ENCODE measurements at places on chromosomes 16 and 17. TPM values are rescaled to one million over a fixed set of nuclear protein-coding genes. Genes with fewer than 3 reads are reported as not detected.
A peak's percentile ranks its signal among the peaks of the same experiment; 100 is the strongest.

The KRTAP4-12 gene
- not detected for total RNA-seq

The TEKT5 gene
- 2.1 TPM for total RNA-seq

The ZNF207 gene
- total RNA-seq: 50.5 TPM

The YPEL2 gene
- 18.9 TPM for total RNA-seq

The TM4SF5 gene
- total RNA-seq: 79.0 TPM

The ASGR1 gene
- 526 TPM for total RNA-seq

The ANKRD13B gene
- 1.3 TPM for total RNA-seq

DNA sequence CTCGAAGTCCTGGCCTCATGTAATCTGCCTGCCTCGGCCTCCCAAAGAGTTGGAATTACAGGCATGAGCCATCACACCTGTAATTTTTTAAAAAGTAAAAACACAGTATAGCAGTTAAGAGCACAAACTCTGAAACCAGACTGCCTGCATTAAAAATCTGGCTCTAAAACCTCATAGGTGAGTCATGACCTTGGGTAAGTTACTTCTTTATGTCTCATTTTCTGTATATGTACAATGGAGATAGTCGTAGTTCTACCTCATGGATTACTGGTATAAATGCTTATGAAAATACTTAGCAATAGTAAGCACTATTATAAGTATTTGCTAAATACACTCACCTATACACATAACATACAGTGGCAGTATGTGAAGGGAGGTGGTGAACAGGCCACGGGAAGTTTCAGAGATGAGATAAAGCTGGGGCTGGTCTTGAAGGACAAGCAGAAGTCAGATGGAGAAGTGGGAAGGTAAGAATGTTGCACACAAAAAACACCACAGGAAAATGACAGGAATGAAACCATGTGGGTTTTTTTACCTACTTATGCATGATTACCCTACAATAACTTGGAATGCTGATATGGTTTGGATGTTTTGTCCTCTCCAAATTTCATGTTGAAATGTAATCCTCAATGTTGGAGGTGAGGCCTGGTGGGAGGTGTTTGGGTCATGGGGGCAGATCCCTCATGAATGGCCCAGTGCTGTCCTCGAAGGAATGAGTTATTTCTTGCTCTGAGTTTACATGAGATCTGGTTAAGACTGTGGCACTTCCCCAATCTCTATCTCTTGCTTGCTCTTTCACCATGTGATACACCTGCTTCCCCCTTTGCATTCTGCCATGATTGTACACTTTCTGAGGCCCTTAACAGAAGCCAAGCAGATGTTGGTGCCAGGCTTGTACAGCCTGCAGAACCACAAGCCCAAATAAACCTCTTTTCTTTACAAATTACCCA lies 33.9 kb downstream of the ZNF652 start:
- no peak for DNase-seq

DNA sequence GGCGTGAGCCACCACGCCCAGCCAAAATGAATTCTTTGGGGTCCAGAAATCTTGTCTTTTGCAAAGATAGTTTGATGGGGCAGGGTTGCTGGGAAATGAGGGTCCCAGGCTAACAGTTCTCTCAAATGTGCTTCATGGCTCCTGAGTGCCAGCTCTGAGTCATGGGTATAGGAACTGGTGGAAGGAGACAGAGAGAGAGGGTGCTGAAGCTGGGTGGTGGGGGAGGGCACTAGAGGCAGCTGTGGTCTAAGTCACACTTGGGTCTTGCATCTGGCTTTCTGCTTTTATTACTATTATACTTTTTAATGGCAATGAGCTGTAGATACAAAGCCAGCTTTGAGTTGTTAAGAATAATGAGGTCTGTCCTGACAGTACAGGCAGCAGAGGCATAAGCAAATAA lies 54.6 kb downstream of the PRKCA start:
- no peak for DNase-seq

- no peak for DNase-seq
Measured at GRCh38 chr17:63203652-63204051, 237.6 kb downstream of the TANC2 start.

DNA sequence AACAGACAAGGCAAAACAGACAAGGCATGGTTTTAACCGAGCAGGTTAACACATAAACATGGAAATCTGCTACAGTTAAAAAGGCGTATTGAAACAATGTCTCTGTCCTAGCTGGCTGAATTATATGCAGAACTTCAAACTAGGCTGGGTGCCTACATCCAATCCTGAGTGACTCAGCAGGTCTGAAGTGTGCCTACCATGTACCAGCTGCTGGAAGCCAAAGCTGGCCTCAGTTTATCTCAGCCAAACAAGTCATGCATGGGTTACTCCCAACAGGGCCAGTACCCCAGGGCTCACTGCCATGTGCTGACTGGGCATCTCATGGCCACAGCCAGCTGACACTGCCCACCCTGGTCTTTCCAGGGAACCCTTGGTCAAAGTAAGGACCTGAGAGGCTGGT lies 4.0 kb downstream of the C1QBP start:
- DNase-seq: no peak

DNA sequence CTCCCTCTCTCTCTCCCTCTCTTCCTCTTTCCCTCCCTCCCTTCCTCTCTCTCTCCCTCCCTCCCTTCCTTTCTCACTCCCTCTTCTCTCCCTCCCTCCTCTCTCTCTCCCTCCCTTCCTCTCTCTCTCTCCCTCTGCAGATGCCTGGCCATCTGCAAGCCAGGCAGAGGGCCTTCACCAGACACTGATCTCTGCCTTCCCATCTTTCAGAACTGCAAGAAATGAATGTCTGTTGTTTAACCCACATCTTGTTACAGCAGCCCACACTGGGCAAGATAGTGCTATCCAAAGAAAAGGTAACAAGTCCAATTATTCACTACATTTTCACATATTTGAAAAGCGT lies 26.2 kb upstream of the CDRT4 start:
- no peak for DNase-seq

DNA sequence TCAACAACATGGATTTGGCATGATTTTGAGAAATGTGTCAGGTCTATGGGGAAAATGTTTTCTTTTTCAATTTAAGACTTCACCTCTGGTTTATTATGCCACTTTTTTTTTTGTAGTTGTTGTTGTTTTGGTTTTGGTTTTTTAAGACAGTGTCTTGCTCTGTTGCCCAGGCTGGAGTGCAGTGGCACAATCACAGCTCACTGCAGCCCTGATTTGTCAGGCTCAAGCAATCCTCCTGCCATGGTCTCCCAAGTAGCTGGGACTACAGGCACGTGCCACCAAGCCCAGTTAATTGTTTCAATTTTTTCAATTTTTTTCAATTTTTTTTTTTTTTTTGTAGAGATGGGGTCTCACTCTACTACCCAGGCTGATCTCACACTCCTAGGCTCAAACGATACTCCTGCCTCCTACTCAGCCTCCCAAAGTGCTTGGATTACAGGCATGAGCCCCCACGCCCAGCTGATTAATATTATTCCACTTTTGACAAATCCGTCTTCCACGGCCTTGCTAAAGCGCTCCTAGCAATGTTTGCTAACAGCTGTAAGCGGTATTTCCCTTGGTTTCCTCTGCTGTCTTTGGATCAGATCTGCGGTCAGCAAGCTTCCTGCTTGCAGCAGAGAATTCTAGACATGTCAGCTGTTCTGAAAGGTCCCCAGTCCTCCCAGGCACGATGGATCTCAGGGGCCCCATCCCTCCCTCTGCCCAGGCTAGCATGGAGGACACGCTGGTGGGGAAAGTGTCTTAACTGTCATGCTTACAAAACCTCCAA lies 7.0 kb upstream of the MILR1 start:
- no peak for DNase-seq

DNA sequence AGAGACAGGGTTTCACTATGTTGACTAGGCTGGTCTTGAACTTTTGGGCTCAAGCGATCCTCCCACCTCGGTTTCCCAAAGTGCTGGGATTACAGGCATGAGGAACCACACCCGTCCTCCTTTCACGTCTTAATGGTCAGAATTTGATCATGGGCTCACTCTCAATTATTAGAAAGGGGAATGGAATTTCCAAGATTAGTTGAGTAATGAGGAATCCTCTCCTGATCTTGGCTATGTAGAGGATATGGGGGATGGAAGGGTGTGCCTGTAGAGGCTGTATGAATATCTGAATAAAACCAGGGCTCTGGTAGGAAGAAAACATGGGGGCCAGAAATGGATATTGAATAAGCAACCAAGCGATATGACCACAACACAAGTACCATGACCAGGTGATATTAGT lies 25.9 kb upstream of the SMURF2 start:
- DNase-seq: no peak

DNA sequence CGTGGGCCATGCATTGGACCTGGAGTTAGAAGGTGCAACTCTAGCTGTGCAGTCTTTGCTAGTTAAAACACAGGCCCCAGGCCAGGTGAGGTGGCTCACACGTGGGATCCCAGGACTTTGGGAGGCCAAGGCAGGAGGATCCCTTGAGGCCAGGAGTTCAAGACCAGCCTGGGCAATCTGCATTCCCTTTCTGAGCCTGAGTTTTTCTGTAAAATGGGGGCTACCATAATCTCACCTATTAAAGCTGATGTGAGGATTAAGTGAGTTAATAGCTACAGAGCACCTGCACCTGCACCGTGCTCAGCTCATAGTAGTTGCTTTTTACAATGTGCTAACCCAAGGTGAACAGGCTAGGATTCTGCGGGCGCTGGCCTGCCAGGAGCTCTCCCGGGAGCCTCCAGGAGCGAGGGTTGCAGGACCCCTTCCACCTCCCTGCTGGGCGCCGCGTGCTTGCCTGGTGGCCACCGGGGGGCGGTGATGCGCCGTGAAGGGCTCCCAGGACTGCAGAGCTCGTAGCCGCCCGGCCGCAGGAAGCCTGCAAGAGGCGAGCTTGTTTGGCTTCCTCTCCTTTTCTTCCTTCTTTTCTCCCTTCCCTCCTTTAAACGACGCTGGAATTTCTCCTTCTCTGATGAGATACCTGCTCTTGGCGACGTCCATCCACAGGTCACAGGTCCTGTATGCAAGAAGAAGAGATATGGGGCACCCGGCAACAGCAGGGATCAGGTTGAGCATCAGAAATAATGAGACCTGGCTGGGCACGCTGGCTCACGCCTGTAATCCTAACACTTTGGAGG lies 51.3 kb downstream of the ZFP90 start:
- DNase-seq: peak; percentile 53

DNA sequence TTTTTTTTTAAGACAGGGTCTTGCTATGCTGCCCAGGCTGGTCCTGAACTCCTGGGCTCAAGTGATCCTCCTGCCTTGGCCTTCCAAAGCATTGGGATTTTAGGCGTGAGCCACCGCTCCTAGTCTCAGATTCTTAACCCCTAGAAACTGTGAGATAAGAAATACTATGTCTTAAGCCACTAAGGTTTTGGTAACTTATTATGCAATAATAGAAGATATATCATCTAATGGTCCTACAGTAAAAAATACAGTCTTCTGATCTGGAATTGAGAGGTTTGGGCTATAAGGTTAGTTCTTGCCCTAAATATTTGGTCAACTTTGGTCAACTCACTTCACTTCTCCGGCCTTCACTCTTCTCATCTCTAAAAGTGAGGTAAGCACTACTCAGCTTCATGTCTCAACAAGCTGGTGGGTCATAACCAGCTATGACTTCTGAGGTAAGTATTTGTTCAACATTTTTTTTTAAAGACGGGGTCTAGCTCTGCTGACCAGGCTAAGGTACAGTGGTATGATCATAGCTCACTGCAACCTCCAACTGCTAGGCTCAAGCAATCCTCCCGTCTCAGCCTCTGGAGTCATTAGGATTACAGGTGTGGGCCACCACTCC lies 14.7 kb downstream of the RAD51D start:
- no peak for DNase-seq

GRCh38 chr17:55487695-55488432 lies 23.4 kb downstream of the SMIM36 start:
- no peak for DNase-seq

GRCh38 chr16:86330906-86331305 lies 179.4 kb upstream of the FOXF1 start:
- no peak for DNase-seq

GRCh38 chr17:47894498-47895346 lies 1.3 kb upstream of the SP2 start:
- DNase-seq: no peak

- DNase-seq: no peak
Measured at GRCh38 chr16:23692190-23692837, 13.6 kb downstream of the PLK1 start.

GRCh38 chr17:7094652-7095019 lies 14.6 kb upstream of the CLEC10A start:
- no peak for DNase-seq

- DNase-seq: no peak
Measured at GRCh38 chr17:8499614-8500013, 63.9 kb downstream of the NDEL1 start.

GRCh38 chr17:75047398-75048098 lies 523 bp downstream of the KCTD2 start:
- DNase-seq: peak; percentile 62

DNA sequence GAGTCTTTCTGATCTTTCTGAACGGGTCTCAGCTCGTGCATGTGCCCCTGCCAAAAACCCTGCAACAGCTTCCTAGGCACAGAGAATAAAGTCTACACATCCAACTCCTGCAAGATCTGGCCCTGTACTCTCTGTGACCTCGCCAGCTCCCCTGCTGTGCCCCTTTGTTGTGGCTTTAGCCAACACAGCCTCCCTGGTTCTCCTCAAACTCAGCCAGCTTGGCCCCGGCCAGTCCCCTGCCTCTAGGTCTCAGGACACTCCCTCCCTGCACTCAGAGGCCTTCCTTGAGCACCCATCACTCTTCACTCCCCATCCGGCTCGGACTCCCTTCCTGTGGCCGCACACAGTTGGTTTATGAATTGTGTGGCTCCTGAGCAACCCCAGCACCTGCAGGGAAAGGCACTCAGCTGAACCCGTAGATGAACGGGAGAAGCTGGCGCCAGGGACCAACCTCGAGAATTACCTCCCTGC lies 1.4 kb downstream of the CEP131 start:
- DNase-seq: no peak

DNA sequence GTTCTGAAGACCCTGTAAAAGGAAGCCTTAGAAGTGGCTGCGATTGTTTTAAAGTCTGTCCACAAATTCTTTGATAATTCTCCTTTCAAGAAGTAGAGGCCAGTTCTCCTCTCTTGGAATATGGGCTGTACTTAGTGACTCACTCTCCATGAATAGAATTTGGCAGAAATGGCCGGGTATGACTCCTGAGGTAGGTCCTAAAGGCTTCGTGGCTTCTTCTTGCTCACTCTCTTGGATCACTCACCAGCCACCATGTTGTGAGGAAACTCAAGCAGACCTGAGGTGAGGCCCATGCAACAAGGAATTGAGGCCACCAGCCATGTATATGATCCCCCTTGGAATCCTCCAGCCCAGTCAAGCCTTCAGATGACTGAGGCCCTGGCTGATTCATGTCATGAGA lies 75.8 kb downstream of the WWOX start:
- DNase-seq: no peak

- DNase-seq: no peak
Measured at GRCh38 chr17:9169116-9169515, 147.8 kb downstream of the NTN1 start.
